ENCODE measurements at places on chromosomes 13 and 19. TPM values are rescaled to one million over a fixed set of nuclear protein-coding genes. Genes with fewer than 3 reads are reported as not detected.

DNA sequence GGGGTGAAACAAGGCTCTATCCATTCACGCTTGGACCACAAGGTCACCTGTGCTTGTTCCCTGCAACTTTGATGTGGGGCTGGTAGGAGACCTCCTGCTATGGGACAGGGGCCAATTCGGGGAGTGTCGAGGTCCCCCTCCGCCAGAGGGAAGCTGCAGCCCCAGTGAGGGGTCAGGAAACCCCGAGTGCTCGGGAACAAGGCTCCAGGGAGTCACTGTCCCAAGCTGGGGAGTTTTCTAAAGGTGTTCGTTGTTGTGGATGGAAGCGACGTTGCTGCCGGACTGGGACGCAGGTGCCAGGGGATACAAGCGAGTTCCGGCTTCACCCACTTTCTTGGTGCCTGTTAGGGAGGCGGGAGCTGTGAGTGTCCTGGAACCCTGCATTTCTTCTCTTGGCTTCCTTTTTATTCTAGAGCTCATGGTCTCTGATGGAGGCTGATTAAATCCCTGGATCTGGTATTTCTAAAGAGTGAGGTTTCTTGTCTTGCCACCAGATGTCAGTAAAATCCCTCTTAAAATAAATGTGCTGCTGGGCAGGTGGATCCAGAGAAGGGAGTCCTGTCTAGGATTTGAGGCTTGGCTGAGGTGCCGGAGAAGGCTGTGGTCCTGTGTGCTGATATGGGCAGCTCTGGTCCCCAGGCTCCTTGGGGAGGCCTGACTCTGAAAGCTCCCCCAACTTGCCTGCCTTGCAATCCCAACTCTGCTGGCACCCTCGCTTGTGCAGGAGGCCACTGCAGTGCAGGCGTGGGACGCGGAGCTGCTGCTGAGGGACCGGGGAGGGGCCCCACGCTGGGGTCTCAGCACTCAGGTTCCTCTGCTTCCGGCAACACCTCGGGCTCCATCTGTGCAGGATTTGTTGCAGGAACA lies 153.9 kb downstream of the TEX29 start:
- H3K4me3 ChIP-seq: no peak overlapping the region
- no peaks in the 10 kb centered on the region for H3K27me3 ChIP-seq
- H3K36me3 ChIP-seq: no peaks in the 10 kb centered on the region
- H3K27ac ChIP-seq: no peak overlapping the region

GRCh38 chr13:38636073-38636472 lies 50.8 kb upstream of the FREM2 start:
- H3K27ac ChIP-seq: no peak overlapping the region
- no peak overlapping the region for H3K4me3 ChIP-seq
- H3K4me1 ChIP-seq: no peaks in the 10 kb centered on the region
- no peaks in the 10 kb centered on the region for H3K36me3 ChIP-seq

DNA sequence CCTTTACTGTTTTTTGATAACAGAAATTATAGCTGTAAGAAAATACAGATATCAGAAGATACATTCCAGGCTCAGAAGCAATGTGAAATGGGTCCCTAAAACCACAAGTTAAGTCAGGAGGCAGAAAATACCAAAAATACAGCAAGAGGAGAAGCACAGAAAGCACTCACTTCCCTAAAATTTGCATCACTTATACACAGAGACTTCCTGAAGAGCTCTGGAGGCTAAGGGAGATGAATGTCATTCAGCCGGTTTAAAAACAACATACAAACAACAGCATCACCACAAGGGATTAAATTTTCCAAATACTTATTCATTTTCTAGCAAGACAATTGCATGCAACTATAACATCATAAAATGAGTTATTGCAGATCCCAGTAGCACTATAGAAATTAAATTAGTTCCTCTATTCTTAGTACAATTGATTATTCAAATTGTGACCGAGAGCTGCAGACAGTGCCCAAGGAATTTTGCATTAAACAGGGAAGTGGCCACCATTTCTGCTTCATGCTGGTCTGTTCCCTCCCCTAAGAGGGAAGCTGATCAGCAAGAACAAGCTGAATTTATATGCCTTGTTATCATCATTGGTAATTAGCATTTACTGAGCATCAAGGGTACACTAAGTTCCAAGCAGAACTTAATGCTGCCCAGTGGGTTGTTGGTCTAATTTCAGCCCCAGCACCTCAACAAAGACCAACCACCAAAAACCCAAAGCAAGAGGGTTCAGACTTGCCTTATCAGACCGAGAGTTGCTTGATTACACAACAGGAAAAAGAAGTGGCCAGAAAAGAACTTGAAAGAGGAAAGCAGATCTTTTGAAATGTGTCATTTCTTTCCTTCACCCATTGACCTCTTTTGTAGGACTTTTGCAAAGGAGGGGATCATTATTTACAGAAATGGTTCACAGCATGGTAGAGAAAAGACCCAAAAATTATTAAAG lies 140.7 kb downstream of the KCTD12 start:
- no peak for DNase-seq
- no peak overlapping the region for H3K27ac ChIP-seq
- H3K36me3 ChIP-seq: no peaks in the 10 kb centered on the region
- H3K4me1 ChIP-seq: peaks cover 4% of the 10 kb centered on the region
- no peak overlapping the region for H3K4me3 ChIP-seq

DNA sequence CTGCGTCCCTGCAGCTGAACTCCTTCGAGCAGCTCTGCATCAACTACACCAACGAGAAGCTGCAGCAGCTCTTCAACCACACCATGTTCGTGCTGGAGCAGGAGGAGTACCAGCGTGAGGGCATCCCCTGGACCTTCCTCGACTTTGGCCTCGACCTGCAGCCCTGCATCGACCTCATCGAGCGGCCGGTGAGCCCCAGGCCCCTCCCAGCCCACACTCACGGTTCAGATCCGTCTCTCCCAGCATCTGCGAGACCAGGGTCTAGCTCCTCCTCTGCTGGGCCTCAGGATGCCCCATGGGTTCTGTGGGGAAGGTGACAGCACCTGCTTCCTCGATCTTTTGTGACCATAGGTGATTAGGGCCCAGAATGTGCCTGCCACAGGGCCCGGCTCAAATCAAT lies 46.2 kb downstream of the MYH14 start:
- H3K27me3 ChIP-seq: no peaks in the 10 kb centered on the region
- DNase-seq: no peak
- H3K4me3 ChIP-seq: no peak overlapping the region
- no peaks in the 10 kb centered on the region for H3K36me3 ChIP-seq
- H3K27ac ChIP-seq: no peak overlapping the region

DNA sequence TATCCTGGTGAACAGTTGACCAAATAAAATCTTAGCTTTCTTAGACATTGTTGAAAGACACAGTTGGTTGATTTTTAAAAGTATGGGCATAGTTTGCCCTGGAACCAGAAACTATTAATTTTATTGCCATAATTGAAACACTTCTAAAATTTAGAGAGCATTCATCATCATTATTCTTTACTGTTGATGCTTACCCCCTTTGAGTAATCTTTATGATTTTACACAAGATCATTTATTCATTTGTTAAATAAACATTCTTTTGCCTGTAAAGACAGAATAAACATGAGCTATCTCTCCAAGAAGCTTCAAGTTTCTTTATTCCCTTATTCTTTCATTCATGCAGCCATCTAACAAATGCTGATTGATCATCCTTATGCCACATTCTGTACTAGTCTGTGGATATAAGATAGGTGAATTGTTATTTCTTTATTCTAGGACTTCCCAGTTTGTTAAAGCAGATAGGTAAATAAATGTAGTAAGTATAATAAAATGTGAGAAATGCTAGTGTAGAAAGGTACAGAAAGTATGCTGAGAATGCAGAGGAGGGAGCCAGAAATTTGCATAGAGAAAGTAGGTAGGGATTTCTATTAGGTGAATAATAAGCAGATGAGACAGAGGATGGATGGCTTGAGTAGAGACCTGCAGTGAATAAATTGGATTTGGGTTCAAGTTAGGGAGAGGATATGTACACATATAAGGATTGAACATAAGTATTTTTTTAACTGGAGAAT lies 8.2 kb downstream of the SERTM1 start:
- H3K27me3 ChIP-seq: peaks cover 2% of the 10 kb centered on the region
- H3K4me3 ChIP-seq: no peak overlapping the region
- no peak for DNase-seq
- H3K27ac ChIP-seq: no peak overlapping the region
- H3K4me1 ChIP-seq: no peaks in the 10 kb centered on the region

Gene ZNF729
- not detected for total RNA-seq

DNA sequence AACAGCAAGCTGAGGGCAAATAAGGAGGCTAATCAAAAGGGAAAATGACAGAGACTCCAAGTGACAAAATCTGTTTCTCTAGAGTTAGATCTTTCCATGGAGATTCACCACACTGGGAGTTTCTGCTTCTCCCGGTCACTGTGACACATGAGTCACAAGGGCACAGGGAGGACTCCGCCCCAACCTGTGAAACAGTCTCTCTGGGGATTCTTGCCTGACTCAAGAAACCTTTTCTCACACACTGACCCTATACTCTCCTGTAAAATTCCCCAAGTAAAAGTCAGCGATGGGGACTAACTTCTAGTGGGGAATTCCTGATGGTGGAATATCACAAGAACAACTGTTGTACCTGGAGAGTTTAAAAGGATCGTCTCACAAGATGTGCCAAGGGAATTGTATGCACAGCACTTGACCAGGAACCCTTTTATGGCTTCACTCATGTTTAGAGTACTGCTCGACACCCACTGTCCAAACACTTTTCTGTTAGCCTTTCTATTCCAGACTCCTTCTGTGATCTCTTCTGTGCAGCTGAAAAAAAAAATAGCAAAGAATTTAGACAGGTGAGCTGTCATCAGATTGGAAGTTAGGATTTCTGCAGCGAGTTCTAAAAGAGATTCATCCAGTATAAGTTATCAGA lies 46.8 kb upstream of the URAD start:
- H3K27ac ChIP-seq: no peak overlapping the region
- peaks cover 13% of the 10 kb centered on the region for H3K27me3 ChIP-seq
- H3K4me3 ChIP-seq: no peak overlapping the region
- no peaks in the 10 kb centered on the region for H3K36me3 ChIP-seq
- DNase-seq: no peak

- H3K4me1 ChIP-seq: no peaks in the 10 kb centered on the region
- no peak overlapping the region for H3K27ac ChIP-seq
Measured at GRCh38 chr13:44172281-44172810, 201.3 kb upstream of the SERP2 start.

Gene ICAM5
- total RNA-seq: 3.5 TPM

- no peak for DNase-seq
- H3K4me1 ChIP-seq: no peaks in the 10 kb centered on the region
- no peak overlapping the region for H3K27ac ChIP-seq
- H3K4me3 ChIP-seq: no peak overlapping the region
- H3K36me3 ChIP-seq: no peaks in the 10 kb centered on the region
- peaks cover 41% of the 10 kb centered on the region for H3K27me3 ChIP-seq
Measured at GRCh38 chr13:30966101-30966500, 33.6 kb downstream of the TEX26 start.

GRCh38 chr13:59641261-59641660 lies 522.5 kb downstream of the DIAPH3 start:
- no peaks in the 10 kb centered on the region for H3K4me1 ChIP-seq
- DNase-seq: no peak
- no peaks in the 10 kb centered on the region for H3K36me3 ChIP-seq
- no peaks in the 10 kb centered on the region for H3K27me3 ChIP-seq
- H3K27ac ChIP-seq: no peak overlapping the region

- no peaks in the 10 kb centered on the region for H3K36me3 ChIP-seq
- H3K4me1 ChIP-seq: peaks cover 3% of the 10 kb centered on the region
- H3K27ac ChIP-seq: no peak overlapping the region
- no peaks in the 10 kb centered on the region for H3K27me3 ChIP-seq
- no peak for DNase-seq
Measured at GRCh38 chr13:95382411-95382810, 81.2 kb upstream of the ABCC4 start.

DNA sequence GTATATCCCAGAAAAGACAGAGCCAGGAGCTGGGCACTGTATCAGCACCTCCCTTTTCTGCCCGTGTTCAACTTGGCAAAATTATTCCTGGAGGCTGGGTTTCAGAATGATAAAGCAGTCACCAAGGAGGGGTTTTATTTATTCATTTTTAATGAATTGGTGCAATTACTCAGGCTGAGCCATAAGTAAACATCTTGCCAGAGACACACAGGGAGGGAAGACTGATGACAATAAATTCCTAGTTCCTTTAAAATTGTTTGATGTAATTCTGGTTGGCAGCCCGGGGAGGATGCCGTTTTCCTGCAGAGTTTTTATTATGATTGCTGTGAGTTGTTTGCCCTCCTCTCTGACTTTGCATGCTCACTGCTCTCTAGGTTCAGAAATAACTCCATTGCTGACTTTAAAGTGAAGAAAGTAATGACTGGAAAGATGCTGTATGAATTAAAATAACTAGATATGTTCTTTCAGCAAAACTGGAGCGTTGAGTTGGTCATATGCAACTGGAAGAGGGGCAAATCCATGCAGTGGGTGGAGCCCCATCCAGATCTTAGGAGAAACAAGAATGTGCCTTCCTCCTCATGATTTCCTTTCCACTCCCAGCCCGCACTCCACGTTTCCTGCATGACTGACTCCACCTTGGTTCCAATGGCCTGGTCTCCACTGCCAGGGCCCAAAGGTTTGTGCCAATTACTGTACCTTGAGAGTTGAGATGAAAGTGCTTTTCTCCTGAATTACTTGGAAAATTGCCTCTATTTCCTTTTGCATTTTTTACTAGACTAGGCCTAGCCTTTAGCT lies 182.1 kb downstream of the RFC3 start:
- no peaks in the 10 kb centered on the region for H3K36me3 ChIP-seq
- no peak for DNase-seq
- no peaks in the 10 kb centered on the region for H3K27me3 ChIP-seq
- H3K4me1 ChIP-seq: no peaks in the 10 kb centered on the region

Gene PSG7
- total RNA-seq: not detected

- DNase-seq: no peak
- no peak overlapping the region for H3K27ac ChIP-seq
- H3K36me3 ChIP-seq: no peaks in the 10 kb centered on the region
- H3K4me1 ChIP-seq: no peaks in the 10 kb centered on the region
- no peak overlapping the region for H3K4me3 ChIP-seq
Measured at GRCh38 chr13:47317356-47317755, 420.5 kb upstream of the HTR2A start.

Gene TMEM190
- total RNA-seq: not detected

DNA sequence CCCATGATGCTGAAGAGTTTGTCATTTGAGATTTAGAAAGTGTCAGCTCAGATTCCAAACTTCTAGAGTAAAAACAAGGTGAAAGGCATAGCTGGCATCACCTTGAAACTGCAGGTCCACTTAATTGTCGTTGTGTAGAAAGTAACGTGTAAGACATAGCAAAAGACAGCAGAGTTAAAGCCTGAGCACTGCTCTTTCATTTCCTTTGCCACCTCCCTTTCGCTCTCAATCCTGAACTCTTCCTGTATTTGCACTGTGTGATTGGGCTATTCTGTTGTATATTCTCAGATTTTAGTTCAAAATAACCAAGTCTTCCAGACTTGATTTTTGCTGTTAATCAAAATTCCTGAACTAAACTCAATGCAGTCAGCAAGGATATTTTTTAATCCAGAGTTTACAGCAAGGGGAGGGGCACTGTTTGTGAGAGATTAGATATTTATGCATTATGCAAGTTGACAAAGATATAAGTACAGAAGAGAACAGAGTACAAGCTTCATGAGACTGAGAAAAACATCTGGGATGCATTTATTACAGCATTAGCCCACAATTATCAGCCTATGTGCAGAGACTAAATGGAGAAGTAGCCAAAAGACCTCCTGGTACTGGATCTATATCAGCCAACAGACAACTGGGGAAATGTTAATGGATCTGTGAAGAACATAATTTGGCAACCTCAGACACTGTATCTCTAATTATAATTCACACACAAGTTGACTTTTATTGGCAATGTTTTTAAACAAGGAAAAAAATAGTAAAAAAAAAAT lies 328.6 kb downstream of the SUCLA2 start:
- H3K4me3 ChIP-seq: no peak overlapping the region
- H3K27me3 ChIP-seq: no peaks in the 10 kb centered on the region
- H3K36me3 ChIP-seq: no peaks in the 10 kb centered on the region
- H3K4me1 ChIP-seq: no peaks in the 10 kb centered on the region
- DNase-seq: no peak
- no peak overlapping the region for H3K27ac ChIP-seq
